Dorsolateral prefrontal cortex (tissue), 122 donors: ENCODE measurements at places on chromosomes 11 and 22. TPM values are rescaled to one million over a fixed set of nuclear protein-coding genes. Genes with fewer than 3 reads are reported as not detected.

DNA sequence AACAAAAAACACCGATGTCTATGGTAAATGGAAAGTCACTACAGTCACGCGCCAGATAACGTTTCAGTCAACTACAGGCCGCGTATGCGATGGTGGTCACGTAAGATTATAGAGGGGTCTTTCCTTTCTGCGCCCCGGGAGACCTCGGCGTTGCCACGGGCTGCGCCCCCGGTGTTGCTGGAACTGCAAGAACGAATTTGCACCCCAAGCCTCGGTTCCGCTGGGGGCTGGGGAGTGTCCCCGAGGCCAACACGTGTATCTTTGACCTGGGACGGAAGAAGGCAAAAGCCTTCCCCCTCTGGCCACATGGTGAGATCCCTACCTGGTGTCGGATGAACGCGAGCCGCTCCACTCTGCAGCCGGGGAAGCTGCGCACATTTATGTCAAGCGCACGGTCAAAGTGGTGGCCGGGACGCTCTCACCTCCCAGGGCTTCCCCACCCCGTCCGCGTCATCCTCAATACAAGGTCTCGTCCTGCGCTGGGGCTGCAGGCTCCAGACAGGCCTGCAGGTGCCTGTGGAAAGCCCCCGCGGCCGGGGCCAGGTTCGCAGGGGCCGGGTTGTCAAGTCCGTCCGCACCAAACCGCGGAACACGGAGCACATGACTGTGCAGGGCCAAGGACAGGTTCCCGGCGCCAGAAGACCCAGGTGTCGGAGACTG lies 29.3 kb upstream of the APLP2 start:
- no peak for DNase-seq

Gene ME3
- total RNA-seq = 53.2 TPM

DNA sequence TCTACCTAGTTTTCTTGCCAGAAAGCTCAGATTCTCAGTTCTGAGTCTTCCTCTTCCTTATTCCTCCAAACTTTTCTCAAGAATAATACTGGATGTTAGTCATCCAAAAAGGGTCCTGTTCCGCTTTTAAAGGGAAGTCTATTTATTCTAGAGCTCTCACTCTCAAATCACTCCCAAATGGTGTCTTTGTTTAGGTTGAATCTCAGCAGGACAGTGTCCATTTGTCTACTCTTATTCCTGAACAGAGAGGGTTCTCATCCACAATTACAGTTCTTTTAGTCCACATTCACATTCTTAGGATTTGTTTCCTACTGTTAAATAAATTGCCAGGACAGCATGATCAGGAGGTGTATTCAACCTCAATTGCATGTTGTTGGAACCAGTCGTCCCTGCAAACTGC lies 61.3 kb downstream of the MUC15 start:
- DNase-seq = no peak

Gene VWCE
- total RNA-seq = 5.8 TPM

- DNase-seq = no peak
These were observed 9.8 kb upstream of the ARHGEF17 start for GRCh38 chr11:73298233-73298632.

DNA sequence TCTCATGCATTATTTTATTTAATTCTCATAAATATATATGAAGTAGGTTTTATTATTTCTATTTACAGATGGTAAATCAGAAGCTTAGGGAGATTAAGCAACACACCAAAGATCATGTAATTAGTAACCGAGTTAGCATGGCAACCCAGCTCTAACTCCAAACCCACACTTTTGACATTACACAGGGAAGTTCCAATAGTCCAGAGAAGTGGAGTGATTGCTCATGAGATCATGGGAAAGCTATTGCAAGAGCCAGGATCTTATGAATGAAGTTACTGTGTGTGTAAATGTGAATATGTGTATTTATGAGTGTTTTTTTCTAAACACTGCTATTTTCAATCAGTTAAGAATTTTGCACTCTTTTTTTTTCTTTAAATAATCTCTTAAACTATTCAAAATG lies 225.8 kb upstream of the KIRREL3 start:
- DNase-seq = no peak

DNA sequence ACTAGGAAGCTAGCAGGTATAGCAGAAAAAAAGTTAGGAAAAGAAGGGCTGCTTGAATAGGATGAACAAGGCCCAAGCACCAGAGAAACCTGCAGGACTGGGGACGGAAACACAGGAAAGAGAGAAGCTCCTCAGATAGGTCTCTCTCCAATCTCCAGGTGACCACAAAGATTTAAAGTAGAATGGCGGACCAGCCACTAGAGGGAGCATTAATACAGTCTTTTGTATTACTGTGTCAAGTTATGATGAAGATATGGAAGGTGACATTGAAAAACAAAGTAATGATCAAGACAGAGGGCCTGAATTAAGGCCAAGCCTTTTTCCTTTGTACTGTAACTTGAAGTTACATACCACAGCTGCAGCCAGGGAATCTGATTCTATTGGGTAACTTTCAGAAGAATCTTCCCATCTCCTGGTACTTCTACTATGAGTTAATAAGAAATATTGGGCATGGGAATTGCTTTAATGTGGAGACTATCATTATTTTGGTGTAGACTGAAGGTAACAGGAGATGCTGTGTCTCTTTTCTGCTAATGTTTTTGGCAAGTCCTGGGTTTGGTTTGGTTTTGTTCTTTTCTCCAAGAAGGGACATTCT lies 33.8 kb downstream of the OR2AG2 start:
- DNase-seq = no peak

GRCh38 chr11:126400479-126400878 lies 45.0 kb downstream of the ST3GAL4 start:
- no peak for DNase-seq

Gene CHST1
- 123 TPM for total RNA-seq

- no peak for DNase-seq
These were observed 453.7 kb downstream of the INSC start for GRCh38 chr11:15568440-15568839.

Gene SSH3
- total RNA-seq = 19.9 TPM

DNA sequence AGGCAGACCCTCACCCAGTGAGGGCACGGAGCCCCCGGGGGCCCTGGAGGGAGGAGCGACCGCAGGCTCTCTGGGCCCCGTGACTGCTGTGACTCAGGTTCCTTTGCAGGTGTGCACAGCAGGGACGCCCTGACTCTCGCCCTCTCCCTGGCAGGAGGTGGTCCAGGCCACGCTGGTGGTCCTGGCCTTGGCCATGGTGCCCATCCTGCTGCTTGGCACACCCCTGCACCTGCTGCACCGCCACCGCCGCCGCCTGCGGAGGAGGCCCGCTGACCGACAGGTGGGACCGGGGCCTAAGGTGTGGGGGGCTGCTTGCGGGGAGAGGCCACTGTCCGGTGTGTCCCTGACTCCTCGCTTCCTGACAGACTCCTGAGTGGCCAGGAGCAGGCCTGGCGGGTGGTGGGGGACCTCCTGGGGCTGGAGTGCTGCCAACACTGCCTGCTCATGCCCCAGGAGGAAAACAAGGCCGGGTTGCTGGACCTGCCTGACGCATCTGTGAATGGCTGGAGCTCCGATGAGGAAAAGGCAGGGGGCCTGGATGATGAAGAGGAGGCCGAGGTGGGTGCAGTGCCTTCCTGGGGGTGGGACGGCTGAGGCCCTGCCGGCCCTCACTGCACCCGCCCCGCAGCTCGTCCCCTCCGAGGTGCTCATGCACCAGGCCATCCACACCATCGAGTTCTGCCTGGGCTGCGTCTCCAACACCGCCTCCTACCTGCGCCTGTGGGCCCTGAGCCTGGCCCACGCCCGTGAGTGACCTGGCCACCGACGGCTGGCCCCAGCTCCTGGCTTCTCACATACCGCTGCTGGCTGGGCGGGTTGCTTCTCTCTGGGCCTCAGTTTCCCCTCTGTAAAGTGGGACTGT lies 10.9 kb downstream of the TCIRG1 start:
- no peak for DNase-seq

DNA sequence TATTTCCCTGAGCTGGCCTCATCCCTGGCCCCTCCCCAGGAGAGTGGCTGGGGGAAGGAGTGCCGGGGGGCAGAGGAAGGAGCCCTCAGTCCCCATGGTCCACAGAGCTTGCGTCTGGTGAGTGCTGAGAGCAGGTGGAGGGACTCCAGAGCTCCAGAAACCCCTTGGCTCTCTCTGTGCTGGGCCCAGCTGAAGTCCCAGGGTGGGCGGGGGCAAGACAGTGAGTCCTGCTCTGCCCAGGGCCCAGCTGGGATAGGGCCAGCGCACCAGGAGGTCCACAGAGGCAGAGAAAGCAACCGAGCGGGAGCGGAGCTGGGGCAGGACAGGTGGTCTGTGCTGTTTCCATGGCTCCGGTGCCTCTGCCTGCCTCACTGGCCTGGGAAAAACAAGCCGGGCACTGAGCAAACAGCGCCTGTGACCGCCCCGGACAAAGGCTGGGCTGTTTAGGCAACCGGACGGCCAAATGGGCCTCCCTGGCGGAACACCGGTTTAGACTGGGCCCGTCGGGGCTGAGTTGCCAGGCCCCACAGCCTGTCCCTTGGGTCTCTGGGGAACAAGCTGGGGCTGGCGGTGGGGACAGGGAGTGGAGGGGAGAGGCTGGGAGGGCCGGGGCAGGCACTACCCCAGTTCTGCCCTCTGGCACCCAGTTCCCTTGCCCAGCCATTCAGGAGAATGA lies 34.1 kb upstream of the WNT7B start:
- no peak for DNase-seq

Gene NAP1L4
- total RNA-seq = 176 TPM

GRCh38 chr11:124915541-124916369 lies 3.3 kb upstream of the HEPN1 start:
- no peak for DNase-seq

GRCh38 chr11:67082071-67082791 lies 25.6 kb downstream of the RHOD start:
- no peak for DNase-seq

GRCh38 chr11:34642001-34642554 lies 21.2 kb downstream of the EHF start:
- no peak for DNase-seq

Gene SYT8
- not detected for total RNA-seq

Gene CDKN1C
- 54.2 TPM for total RNA-seq

DNA sequence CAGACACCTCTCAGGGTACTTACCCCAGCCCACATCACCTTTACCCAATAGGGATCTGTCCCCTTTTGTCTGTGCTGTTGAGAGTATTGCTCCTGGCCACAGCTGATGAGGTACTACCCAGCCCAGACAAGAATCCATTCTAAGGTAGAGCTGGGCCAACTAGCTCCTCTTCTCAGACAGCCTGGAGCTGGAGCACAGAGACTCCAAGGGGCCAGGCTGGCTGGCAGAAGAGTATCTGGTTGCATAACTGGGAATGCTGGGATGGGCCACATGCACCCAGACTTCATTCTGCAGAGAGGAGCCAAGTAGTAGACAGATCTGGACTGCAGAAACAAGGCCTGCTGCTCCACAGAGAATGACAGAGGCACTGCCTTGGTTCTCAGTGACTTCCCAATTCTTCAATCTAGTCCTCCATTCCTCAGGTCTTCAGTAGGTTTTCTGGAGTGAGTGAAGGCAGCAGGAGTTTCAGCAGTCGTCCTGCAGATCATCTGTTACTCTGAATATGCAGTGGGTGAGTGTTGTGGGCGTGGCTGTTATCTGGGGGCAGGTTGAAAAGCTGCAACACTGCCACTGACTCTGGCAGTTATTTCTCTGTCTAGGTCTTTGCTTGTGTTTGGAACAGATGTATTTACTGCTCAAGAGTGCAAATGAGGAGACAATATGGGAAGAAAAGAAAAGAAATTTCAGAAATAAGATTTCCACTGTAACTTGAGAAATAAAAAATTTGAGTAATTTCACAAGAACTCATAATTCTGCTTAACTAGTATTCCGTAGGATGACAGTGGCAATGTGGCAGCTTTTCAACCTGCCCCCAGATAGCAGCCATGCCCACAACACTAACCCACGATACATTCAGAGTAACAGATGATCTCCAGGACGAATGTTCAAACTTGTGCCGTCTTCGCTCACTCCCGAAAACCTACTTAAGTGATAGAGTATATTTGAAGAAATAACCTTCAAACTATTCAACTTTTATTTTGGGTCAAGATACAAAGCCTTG lies 34.9 kb downstream of the MAPK1 start:
- no peak for DNase-seq

DNA sequence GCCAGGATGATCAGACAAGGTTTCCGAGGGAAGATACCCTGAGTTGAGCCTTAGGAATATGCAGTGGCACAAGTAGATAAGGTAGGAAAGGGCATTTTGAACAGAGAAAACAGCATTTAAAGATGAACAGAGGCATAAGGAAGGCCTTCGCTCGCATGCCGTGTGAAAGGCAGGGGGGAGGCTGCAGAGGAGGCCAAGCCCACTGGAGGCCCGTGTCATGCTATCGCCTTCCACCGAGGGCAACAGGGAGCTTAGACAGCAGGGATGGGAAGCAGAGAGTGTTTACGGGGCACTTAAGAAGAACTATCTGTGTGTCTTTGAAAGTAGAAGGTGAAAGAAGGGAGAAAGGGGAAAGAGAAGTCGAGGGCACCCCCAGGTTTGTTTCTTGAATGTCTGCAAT lies 148.3 kb downstream of the PKNOX2 start:
- no peak for DNase-seq

- DNase-seq = no peak
These were observed 27.6 kb downstream of the DKK3 start for GRCh38 chr11:11980841-11981308.

Gene GAL
- total RNA-seq = 0.96 TPM

DNA sequence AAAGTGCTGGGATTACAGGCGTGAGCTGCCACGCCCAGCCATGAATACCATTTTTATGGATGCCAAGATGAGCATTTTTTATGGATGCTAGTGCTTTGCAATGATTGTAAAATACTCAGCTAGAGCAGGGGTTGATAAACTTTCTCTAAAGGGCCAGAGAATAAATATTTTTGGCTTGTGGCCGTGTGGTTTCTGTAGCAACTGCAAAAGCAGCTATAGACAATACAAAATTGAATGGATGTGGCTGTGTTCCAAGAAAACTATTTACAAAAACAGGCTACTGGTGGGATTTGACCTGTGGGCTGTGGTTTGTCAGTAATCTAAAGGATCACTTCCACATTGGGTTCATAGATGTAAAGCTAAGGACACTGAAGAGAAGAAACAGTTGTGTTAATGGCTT lies 56.0 kb downstream of the COMMD9 start:
- no peak for DNase-seq

- DNase-seq = no peak
These were observed 13.5 kb upstream of the APOBEC3A start for GRCh38 chr22:38943882-38944281.

- DNase-seq = no peak
These were observed 58.7 kb upstream of the PRODH start for GRCh38 chr22:18994701-18995326.
